ENCODE measurements at places on chromosomes 11 and 22. TPM values are rescaled to one million over a fixed set of nuclear protein-coding genes. Genes with fewer than 3 reads are reported as not detected.

DNA sequence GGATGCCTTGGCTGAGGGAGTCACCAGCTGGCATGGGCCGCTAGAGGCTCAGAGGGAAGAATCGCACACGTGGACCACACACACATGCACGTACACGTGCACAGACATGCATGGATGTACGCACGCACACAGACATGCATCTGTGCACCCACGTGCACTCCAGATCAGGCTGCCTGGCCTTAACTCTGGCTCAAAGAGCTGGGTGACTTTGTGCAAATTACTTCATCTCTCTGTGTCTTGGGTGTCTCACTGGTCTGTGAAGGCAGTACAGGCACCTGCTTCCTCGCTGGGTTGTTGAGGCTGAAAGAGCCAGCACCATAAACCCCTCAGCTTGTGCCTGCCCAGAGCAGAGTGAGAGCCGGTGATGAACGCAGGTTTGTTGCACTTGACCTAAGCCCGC is 28.7 kb downstream of the TMPRSS6 start:
- no peak for DNase-seq

- no peak for DNase-seq
Observed at GRCh38 chr11:67670316-67671210, 3.9 kb downstream of the ALDH3B2 start.

Gene MMP8
- polyA plus RNA-seq: 0.04 TPM

DNA sequence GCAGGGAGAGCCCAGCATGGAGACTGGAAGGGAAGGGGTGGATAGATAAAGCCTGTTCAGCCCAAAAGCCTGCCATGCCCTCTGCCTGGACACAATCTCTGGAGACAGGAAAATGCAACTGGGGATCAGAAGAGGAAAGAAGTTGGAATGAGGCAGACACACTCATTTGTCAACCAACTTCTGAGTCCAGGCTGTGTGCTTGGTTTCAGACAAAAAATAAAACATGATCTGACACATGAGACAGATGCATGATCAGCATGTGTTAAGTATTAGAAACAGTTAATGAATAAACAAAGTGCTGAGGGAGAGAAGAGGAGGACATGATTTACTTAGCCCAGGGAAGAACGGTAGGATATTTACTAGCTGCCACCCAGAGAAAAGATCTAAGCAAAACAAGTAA is 839 bp downstream of the LRRN4CL start:
- DNase-seq: no peak

Gene SESN3
- polyA plus RNA-seq: 1.0 TPM

Gene PHRF1
- polyA plus RNA-seq: 19.5 TPM

Gene DEPDC7
- polyA plus RNA-seq: 6.3 TPM

DNA sequence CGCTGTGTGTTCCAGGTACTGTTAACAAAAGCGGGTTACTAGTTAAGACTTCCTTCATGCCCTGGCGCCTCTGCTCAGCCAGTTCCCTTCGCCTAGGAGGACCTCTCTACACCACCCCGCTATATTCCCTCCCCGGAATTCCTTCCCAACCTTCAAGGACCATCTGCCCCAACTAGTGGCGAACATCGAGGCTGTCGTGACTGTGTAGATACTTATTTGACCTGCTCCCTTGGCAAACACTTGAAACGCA is 450 bp upstream of the BCL2L13 start:
- no peak for DNase-seq

GRCh38 chr22:49561976-49562375 is 265.7 kb downstream of the BRD1 start:
- no peak for DNase-seq

DNA sequence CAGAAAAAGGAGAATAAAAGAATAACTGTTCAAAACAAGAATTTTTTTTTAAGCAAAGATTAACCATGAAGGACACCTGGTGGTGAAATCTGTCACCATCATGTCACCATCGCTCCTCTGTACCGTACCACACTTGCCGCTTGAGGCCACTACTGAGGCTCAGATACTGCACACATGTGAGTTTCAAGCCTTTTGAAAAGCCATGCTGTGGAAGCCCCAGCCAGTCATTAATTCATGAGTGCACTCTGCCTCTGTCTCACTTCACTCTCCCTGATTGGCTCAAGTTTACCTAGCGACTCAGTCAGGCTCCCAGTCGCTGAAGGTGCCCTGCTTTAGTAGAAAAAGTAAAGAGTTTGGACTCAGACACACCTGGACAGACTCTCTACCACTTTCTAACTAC is 6.6 kb upstream of the MS4A12 start:
- DNase-seq: no peak

Gene TRIM29
- polyA plus RNA-seq: 0.44 TPM

Gene SERGEF
- 33.1 TPM for polyA plus RNA-seq

Gene ATP5MG
- polyA plus RNA-seq: 180 TPM

Gene BLID
- polyA plus RNA-seq: 0.04 TPM

DNA sequence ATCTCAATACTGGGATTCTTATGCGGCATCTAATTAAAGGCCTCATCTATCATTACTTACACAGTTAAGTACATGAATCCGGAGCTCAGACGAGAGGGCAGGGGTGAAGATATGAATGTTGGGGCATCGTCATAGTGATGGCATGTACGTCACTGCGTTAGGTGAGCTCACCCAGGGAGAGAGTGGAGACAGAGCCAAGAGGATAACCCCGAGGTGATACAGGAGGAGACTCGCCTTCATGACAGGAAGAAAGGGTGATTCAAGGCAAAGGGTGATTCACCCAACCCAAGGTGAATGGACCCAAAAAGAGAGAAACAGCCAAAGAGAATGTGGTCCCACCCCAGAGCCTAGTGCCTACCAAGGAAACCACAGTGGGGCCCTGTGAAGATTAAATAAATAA is 132.9 kb upstream of the BLID start:
- no peak for DNase-seq

Gene IGLL5
- not detected for polyA plus RNA-seq

Gene APOA4
- polyA plus RNA-seq: 0.44 TPM

Gene KCNK7
- 1.4 TPM for polyA plus RNA-seq

DNA sequence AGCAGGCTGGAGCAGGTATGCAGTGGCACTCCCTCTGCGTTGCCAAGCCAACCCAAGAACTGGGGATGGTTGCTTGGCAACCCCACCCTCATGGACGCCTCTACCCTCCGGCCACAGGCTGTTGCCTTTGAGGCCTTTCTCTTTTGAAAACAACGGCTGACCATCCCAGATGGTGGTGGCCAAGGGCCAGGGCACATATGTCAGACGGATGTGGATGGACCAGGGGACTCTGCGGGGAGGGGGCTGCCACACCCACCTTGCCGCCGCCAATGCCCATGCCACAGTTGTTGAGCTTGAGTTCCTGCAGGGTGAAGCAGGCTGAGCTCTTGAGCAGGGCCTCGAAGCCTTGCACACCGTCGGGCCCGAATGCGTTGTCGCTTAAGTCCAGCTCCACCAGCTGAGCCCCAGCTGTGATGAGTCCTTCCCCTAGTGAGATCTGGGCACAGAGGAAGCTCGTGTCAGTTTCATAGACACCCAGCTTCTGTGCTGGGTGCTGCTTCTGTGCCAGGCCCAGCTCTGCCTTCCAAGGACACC is 21.5 kb downstream of the RANGAP1 start:
- DNase-seq: no peak

Gene DEFB108B
- not detected for polyA plus RNA-seq

GRCh38 chr11:82458761-82459160 is 274.9 kb downstream of the FAM181B start:
- no peak for DNase-seq

GRCh38 chr11:134939905-134940304 is 527.9 kb upstream of the B3GAT1 start:
- DNase-seq: no peak

Gene WT1
- polyA plus RNA-seq: not detected

DNA sequence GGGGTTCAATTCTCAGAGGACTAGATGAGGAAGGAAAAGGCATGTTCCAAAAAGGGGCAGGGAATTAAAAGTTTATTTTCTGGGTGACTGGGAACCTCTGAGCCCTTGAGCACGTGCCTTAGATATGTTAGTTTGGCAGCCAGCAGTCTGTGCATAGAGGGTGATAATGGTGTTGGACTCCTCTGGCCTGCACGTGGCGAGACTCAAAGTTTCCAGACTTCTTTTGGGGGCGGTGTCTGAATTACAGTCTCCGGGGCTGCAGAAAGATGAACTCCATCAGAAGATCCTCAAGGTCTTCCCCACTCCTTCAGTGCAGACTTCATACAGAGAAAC is 861 bp upstream of the ZNRF3 start:
- no peak for DNase-seq

GRCh38 chr22:19855504-19856409 is 1.1 kb upstream of the GNB1L start:
- peak; percentile 62 for DNase-seq

All from psoas muscle (tissue), 8 donors.